ENCODE measurements at places on chromosomes 6 and 20.

DNA sequence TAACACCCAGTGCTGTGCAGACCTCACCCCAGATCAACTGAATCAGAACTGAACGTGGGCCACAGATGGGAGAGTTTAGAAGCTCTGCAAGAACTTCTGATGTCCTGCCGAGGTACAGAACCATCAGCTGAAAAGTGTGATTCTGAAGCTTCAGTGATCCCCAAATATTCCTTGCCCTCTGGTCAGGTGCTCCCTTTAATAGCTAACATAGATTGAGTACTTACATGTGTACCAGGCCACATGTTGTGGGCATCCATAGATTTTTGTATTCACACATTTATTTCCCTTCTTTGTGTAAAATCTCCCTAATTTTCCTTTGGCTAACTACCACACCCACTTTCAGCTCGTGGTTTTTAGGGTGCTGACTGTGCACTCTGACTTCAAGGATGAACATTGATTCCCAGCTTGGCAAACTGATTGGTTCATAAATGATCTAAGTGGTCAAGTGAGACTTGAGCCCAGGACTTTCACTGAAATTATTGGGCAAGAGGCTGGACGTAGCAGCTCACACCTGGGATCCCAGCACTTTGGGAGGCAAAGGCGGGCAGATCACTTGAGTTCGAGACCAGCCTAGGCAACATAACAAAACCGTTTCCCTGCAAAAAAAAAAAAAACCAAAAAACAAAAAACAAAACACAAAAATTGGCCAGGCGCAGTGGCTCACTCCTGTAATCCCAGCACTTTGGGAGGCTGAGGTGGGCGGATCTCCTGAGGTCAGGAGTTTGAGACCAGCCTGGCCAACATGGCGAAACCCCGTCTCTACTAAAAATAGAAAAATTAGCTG lies 162.2 kb downstream of the BCAS1 start:
- no peak for DNase-seq

- no peak for DNase-seq
Observed at GRCh38 chr6:14640631-14641030, 523.1 kb downstream of the CD83 start.

- DNase-seq = no peak
Observed at GRCh38 chr6:169189686-169190085, 64.0 kb downstream of the THBS2 start.

GRCh38 chr6:154438882-154439415 lies 71.5 kb downstream of the CNKSR3 start:
- DNase-seq = no peak

DNA sequence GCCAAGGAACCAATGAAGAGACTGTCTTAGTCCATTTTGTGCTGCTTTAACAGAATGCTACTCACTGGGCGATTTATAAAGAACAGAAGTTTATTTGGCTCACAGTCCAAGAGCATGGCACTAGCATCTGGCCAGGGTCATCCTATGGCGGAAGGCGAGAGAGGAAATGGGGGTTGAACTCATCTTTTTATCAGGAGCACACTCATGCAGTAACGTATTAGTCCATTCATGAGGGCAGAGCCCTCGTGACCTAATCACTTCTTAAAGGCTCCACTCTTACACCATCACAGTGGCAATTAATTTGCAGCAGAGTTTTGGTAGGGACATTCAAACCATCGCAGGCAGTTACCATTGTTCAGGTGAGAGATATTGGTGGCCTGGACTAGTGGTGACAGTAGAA lies 8.5 kb downstream of the ARFGEF2 start:
- no peak for DNase-seq

- peak; percentile 69 for DNase-seq
Observed at GRCh38 chr20:51339721-51340450, 202.6 kb downstream of the NFATC2 start.

DNA sequence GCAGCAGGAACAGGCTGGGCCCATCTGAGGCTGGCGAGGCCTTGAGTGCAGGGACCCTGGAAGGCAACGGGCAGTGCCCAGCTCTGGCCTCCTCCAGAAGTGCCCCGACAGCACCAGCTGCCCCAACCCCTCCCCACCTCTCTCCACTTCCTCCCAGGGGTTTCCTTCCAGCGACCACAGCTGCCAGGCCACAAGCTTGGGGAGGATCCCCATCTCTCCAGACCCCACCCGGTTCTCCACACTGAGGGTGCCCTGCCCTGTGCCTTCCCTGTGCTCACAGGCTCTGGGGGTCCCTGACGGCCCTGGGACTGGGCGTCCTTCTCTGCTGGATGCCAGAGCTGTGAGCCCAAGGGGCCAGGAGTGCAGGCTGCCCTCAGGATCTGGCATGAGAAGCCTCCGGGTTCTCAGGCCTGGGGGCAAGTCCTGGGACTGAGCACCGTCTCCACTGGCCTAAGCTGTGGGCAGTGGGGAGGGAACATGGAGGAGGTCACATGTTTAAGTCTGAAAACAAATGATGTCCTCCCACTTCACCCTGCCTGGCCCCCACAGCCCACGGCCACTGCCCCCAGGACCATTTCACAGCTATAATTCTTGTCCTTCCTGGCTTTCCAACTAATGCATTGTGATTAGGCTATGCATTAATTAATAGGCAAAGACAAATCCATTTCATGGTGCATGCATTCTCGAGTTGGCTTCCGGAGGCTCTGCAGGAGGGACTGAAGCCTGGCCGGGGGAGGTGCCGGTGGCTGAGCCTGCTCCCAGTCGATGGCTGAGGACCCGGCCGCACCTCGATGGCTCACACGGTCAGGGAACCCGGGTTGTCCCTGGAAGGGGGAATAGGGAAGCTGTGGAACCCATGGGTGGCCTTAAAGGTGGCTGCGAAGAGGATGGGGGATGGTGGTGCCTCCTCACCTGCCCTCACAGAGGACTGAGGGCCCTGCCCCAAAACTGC lies 24.4 kb downstream of the BHLHE23 start:
- DNase-seq = no peak

DNA sequence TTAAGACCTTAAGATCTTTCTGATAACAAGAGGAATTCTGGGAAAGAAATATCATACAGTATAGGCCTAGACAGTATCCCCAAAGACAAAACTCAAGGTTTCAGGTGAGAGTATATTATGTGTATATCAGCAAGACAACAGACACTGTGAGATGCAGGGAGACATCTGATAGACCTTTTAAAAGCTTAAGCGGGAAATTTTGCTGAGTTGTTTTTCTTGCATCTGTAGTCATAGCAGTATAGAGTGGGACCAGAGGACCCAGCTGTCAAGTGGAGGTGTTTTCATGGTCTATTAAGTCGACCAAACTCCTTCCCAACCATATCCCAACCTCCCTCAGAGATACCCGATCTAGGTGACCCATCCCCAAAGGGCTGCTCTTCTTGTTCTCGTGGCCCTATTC lies 98.1 kb upstream of the THEMIS start:
- DNase-seq = no peak

DNA sequence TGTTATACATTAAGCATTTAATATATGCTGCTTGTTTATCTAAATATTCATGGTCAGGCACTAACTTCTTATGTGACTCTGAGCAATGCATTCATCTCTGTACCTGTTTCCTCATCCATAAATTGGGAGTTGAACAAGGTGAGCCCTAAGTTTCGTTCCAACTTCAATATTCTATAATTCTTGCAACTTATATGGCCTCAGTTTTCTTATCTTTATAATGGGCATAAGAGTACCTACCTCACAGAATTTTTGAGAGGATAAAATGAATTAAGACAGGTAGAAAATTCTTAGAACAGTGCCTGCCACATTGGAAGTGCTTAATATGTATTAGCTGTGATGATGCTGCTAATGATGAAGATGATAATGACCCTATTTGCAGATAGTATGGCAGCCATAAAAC lies 11.8 kb upstream of the HIVEP2 start:
- DNase-seq = no peak

DNA sequence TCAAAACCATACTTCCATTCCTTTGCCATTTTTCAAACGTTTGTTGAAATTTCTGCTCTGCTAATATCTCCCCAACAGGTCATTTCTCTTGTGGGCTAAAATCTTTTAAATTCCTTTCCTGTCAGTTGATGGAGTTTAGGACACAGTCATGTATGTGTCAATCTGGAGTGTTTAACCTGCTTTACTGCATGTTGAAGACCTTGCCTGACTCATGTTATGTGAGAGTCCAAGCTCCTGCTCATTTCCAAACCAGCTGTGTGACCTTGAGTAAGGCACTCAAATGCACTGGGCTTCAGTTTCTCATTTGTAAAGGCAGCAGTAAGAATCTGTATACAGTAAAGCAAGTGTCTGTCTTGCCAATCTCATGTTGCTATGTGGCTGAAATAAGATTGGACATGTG lies 171.9 kb upstream of the SPACA1 start:
- no peak for DNase-seq

GRCh38 chr20:4300921-4301320 lies 285.6 kb upstream of the RNF24 start:
- DNase-seq = no peak

DNA sequence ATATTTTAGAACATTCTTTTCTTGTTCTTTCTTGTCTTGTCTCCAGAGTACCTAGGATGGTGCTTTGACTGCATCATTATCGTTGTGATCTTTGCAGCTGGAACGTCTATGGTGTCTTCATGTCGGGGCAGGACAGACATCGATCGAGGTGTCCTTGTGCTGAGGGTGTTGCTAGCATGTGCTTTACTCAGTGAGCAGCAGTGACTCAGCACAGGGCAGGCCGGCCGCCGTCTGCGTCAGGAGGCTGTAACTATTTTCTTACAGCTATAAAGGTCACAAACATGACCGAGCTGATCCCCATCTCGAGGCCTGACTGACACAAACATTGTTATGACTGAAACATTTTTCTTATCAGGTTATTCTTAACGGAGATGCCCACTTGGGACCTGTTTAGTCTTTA lies 14.9 kb upstream of the CTCFL start:
- no peak for DNase-seq

- DNase-seq = no peak
Observed at GRCh38 chr6:109609737-109610136, 81.3 kb downstream of the AK9 start.

DNA sequence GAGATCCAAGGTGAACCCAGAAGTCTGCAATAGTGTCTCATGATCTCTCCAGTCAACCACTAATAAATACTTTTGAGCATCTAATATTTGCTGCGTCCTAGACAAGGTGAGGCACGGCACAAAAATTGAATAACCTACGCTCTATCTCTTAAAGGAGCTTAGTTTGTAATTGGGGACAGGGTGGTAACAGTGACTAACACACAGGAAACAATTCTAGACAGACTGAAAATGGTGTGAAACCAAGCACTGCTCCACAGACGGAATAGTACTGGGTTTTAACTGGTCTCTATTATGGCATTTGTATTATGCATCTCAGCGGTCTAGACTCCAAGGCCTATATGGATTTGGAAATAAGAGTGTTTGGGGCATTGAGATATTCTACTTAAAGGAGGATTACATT lies 120.1 kb downstream of the CLIC5 start:
- DNase-seq = no peak

DNA sequence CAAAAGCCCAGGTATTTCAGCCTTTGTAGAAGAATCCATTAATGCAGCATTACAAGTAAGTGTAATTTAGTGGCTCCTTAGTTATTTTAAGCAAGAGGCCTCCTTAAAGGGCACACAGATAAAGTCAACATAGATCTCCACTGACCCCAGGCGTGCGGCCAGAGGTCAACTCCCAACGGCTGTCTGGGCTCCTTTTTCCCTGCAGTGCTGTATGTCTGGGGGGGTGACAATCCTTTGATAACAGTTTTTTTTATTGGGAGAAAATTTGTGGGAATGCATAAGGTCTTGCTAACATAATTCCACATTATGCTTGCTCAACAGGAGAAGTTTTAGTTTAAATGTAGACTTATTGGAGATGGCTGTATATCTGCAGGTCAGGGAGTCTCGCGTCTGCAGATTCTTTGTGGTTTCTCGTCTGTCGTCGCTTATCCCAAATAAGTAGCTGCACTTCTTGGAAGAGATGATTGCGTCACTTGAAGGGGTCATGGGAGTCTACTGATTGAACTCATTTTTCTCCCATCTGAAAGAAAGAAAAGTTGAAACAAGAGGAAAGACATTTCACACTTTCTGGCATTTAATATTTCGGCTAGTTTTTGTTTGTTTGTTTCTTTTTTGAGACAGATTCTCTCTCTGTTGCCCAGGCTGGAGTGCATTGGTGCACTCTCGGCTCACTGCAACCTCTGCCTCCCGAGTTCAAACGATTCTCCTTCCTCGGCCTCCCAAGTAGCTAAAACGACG lies 151.7 kb upstream of the AKAP12 start:
- DNase-seq = no peak

- no peak for DNase-seq
Observed at GRCh38 chr20:20956513-20956931, 149.6 kb downstream of the LINC00237 start.

DNA sequence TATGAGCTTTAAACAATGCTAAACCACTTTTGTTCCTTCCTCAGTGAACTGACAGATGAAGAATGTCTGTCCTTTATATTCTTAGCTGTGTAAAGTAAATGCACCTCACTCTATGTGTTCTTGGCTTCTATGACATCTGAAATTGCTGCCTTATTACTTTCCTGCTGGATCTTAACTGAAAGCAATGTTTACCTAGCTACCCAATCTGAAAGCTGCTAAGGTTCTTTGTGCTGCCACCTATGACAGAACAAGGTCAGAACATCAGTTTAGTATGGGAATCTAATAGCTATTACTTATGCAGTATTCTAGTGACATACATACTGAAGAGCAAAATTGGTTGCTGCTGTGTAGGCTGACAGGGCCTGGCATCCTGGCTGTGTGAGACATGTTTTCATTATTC lies 444.1 kb downstream of the KHDRBS2 start:
- DNase-seq = no peak

DNA sequence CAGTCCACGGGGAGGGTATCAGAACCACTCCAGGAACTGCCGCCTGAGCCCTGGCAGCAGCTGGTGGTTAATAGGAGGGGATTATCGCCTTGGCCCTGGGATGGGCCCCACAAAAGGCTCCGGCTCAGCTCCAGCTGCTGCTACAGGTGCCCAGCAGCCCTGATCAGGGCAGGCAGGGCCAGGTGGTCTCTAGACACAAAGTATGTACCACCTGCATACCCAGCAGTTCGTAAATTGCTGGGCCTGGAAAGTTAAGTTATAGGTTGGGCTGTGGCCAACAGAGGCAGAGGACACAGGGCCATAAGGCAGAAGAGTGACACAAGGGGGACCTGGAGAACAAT lies 35.1 kb downstream of the RRBP1 start:
- DNase-seq = peak; percentile 67

- no peak for DNase-seq
Observed at GRCh38 chr6:50358113-50358512, 308.4 kb upstream of the DEFB112 start.

- no peak for DNase-seq
Observed at GRCh38 chr6:28884423-28885131, 39.2 kb downstream of the TRIM27 start.

DNA sequence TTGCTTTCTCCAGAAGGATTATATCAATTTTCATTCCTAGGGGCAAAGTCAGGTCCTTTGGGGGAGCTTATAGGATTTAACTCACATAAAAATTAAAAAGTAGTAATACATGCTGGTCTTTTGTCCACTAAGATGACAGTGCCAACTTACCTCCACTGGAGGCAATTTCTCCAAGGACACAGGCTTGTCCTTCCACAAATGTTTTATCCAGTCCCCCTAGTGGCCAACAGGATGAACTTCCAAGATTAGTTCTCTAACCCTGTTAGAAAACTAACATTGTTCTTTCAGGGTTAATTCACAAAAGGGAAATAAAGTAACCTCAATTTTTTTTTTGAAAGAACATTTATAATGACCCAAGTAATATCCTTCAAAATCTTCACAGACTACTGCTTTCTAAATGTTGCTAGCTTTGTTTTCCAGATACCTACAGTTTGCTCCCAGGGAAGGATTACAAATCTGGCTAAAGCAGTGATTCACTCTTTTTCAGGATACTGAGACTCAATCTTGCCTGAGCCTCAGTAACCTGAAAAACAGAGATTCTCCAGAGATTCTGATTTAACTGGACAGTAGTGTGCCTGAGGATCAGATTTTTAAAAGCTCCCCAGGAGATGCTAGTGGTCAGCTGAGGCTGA lies 31.7 kb upstream of the UBR2 start:
- DNase-seq = peak; percentile 48
